Trophoblast cell (in vitro differentiated cells and primary cell): ENCODE measurements at places on chromosomes 12 and 14.

- DNase-seq = no peak
These were observed 239.0 kb upstream of the SSTR1 start for GRCh38 chr14:37968664-37969240.

- no peak for DNase-seq
These were observed 24.4 kb downstream of the ETV6 start for GRCh38 chr12:11673666-11674461.

GRCh38 chr12:103626498-103626897 lies 39.4 kb downstream of the STAB2 start:
- DNase-seq = no peak

DNA sequence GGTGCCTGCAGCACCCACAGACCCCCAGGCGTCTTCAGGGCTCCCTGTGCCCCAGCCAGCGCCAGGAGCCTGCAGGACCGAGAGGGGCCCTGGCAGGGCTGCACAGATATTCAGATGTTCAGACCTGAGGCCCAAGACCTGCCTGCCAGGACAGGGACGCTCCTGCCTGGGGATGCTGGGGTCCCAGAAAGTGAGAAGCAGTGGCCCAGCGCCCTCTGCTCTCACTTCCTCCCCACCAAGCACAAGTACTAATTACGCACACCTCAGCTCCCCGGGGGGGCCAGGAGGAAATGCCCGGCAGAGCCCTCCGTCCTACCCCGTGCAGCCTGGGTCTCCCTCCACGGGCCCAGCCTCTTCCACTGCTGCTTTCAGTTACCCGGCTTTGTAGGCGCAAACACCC lies 28.8 kb upstream of the INF2 start:
- no peak for DNase-seq

GRCh38 chr14:86847140-86847539 lies 1145.8 kb downstream of the GALC start:
- DNase-seq = no peak

DNA sequence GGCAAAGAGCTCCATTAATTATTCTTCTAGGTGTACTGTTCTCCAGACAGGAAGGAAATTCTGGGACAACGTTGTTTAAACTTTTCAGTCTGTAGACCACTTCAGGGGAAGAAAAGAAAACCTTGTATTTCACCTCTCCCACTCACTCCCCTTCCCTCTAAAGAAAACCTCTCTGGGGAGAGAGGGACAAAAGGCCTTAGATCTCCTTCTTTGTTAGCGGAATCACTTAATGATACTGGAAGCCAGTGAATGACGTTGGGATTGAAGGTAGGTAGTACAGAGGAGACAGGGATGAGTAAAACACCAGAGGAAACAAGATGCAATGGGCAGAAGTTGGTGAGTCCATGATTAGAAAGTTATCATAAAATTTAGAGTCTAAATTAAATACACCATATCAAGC lies 38.7 kb upstream of the SGPP1 start:
- no peak for DNase-seq

- DNase-seq = no peak
These were observed 12.5 kb upstream of the IQSEC3 start for GRCh38 chr12:53735-54730.

GRCh38 chr12:22729957-22730443 lies 105.0 kb downstream of the ETNK1 start:
- DNase-seq = peak; percentile 42

GRCh38 chr12:131044136-131044535 lies 90.4 kb downstream of the ADGRD1 start:
- DNase-seq = no peak

- no peak for DNase-seq
These were observed 64.5 kb downstream of the SPTB start for GRCh38 chr14:64815257-64815656.

DNA sequence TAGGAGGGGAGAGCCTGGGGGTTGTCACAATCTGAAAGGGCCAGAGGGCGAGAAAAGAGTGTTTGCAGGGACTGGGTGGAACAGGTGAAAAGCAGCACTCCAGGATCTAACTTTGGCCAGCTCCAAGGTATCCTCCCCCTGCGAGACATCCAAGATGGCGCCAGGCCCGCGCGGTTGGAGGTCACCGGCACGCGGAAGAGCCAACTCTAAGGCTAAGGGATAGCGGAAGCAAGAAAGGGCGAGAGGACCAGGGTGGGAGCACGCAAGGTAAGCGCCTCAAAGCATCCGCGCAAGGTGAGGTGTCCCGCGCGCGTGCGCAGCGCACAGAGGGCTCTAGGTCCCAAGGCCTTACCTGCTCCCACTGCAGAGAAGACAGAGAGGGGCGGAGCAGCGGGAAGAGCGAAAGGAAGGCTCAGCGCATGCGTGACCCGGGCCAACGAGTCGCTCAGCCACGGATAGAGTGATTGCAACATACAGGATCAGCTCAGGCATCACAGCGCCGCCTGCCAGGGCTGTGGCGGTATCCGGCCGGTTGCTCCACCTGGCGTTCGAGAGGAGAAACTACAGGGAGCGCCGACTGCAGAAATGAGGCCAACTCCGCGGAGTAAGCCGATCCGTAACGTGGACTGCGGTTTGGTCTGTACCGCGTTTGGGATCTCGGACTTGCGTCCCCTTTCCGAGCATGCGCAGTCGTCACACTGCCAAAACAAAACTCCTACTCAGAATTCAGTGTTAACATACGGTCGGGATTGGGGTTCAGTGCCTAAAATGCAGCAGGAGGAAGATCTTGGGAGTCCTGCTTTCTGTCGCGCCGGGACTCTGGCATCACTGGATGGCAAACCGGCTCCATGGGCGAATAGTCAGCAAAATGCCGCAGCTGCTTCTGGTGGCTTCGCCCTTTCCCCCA lies at the start of gene ATP5MC2:
TSS of gene ATP5MC2 (minus strand) at position 383 of the 907 bp plus-strand sequence. CDS start 3,469 bp downstream, outside the sequence.
- DNase-seq = peak; percentile 99

DNA sequence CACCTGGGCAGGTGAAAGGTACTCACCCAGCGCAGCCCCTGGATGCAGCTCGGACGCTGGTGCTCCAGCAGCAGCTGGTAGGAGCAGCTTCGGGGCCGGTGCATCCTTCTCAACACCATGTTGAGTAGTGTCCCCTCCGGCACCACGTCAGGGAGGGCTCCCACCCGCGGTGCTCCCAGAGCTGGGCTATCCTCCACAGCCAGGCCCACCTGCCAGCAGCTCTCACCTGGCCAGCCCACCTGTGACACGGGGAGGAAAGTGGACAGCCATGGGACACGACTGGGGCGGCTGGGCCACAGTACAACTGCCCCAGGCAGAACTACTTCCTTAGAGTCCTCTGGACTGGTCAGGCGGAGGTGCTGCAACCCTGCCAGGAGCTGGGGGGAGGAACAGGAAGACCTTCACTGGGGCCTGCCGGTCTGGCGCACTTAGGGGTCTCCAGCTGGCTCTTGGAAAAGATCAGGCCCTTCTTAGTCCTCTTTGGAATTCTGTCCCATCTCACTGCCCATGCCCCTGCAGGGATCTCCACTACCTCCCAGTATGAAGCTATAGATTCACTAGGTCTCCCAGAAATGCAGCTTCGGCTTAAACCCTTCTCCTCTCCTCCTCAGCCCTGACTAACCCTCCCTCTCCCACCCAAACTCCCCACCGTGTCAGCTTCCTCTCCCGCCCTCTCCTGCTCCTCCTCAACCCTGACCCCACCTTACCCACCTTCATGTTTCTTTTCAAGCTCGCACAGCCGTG lies 668 bp downstream of the RAPGEF3 start:
- DNase-seq = peak; percentile 23

GRCh38 chr14:38255673-38256532 lies at the start of gene CLEC14A:
Gene CLEC14A (minus strand): TSS chr14:38256093. CDS start chr14:38256022, 71 bp downstream.
- no peak for DNase-seq

DNA sequence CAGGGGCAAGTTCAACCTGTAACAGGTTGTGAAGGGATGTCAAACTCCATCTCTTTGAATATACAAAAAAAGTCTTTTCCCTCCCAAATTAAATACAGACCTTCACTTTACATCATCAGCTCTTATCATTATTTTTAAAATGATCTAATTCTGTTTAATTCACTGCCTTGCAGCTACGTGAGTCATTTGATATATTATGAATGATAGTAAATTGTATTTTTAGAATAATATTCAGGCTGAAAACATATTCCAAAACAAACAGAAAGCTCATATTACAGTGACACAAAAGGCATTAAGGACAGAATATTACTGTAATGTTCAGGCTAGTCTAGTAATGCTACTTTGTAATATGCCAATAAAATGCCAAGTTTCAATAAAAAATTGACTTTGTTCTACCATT lies 53.3 kb downstream of the BCAT1 start:
- DNase-seq = no peak

GRCh38 chr14:84961637-84962036 lies 568.3 kb upstream of the FLRT2 start:
- no peak for DNase-seq

DNA sequence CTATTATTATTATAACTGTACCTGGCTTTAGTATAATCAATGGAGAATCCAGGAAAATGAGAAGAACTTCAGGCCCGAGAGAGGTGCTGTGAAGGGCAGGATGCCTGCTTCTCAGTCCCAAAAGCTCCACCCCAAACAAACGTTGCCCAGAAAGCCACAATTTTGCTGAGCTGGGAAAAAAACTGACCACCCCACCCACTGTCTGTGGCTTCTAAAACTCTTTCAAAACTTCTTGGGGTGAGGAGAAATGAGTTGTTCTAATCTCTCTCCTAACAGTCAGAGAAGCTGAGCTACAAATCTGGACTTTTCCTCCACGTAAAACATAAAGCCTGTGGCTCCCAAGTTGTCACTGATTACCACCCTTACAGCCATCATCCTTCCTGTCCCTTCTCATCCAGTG lies 13.4 kb downstream of the VDR start:
- DNase-seq = no peak

GRCh38 chr14:101248840-101249675 lies 312.2 kb upstream of the DIO3 start:
- DNase-seq = no peak

DNA sequence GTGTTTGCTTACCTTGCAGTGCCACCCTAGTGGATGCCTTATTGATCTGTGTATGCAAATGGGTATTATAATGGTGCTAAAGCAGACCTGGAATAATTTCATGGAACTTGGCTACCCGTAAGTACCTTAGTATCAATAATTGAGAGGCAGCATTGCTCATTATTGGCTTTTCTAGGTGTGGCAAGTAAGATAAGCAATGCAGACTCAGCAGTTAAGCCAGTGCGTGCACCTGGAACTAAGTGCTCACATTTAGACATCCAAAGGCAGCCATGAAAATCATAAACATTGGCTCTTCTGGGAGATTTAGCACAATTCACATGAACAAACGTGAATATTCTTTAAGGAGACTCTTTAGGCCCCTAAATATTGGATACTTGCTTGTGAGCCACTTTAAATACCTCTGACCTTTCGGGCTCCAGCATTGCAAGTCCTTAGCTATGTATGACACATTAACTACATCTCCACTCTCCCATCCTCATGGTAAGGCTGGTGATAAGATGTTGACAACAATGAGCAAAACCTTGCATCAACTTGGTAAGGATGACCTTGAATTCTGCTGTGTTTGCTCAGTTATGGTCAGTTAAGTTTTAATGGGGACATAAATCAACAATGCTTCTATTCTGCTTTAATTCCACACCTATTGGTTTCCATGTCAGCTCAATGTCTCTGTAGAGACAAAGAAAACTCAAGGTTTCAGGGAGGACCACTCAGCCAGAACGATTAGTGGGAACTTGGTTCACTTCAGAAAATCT lies 112.0 kb downstream of the SLC5A8 start:
- DNase-seq = no peak

- no peak for DNase-seq
These were observed 25.0 kb downstream of the ERH start for GRCh38 chr14:69373104-69373503.

DNA sequence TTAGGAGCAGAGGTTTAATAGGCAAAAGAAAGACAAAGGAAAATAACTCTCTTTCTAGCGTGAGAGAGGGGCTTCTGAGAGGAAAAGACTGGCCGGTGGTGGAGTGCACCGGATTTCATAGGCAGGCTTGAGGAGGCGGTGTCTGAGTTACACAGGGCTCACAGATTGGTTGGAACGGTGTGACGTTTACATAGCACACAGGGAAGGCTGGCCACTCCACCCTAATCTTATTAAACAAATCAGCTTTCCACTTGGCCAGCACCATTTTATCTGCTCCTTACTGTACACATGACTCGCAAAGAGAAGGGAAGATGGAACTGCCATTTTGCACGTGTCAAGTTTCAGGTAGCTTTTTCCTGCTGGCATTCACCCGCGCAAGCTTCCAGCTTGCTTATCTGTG lies 587.7 kb downstream of the RPL10L start:
- no peak for DNase-seq

DNA sequence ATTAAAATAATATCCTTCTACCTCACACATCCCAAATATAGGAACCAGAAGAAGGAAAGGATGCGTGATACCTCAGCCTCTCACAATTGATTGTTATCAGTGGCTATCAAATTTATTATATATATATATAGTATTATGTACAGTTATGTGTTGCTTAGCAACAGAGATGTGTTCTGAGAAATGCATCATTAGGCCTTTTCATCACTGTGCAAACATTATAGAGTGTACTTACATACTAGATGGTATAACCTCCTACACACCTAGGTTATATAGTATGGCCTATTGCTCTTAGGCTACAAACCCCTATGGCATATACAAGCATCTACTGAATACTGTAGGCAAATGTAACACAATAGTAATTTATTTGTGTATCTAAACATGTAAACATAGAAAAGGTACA lies 34.0 kb downstream of the PYM1 start:
- DNase-seq = no peak

- DNase-seq = peak; percentile 49
These were observed 101.0 kb upstream of the GZMB start for GRCh38 chr14:24734917-24735500.

GRCh38 chr12:81164827-81165226 lies 86.9 kb downstream of the ACSS3 start:
- DNase-seq = no peak

DNA sequence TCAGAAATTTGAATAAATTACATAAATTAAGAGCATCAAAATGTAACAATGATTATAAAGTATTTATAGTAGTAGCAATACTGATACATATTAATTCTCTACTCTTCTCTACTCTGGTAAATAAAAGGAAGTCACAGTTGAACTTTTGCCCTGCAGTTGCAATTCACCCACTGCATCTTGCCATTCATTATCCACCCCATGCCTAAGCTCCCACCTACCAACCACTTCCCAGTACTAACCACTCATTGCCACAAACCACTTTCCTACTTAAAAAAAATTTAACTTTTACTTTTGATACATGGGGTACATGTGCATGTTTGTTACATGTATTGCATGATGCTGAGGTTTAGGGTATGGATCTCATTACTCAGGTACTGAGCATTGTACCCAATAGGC lies 174.0 kb downstream of the RASSF9 start:
- DNase-seq = no peak

DNA sequence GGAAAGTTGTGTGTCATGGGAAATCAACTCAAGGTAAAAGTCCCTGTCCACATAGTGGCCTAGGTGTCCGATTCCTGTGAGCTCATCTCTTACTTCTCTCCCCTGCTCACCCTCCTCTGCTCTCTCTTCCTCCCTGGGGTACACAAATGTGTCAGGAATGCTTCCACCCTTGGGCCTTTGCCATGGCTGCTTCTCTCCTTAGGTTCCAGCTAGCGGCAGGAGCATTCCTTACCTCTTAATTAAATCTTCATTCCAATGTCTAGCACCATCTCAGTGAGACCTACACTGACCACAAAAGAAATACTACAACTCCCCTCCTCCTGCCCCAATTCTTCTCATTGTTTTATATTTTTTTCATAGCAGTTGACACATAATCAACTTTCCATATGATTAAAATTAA lies 298.6 kb downstream of the PDZRN4 start:
- DNase-seq = no peak
